ENCODE measurements at places on chromosomes 7 and 10.
A peak's percentile ranks its signal among the peaks of the same experiment; 100 is the strongest.

DNA sequence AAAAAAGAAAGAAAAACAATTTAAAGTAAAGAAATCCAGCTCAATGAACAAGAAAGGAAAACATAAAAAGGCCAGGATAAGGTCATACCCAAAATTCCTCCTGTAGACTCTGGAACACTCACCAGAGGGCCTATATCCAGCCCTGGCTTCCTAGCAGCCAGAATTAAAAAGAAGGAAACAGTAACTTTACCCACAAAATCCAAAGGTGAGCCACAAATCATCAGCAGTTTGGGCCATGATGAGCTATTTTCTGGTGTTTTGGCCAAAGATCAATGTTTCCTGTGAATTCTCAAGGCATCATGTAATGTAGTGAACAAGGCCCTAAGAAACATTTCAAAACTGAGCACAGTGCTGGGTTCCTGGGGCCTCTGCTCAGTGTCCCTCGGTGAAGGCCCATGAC is 87.8 kb downstream of the LARP4B start:
- DNase-seq: no peak

DNA sequence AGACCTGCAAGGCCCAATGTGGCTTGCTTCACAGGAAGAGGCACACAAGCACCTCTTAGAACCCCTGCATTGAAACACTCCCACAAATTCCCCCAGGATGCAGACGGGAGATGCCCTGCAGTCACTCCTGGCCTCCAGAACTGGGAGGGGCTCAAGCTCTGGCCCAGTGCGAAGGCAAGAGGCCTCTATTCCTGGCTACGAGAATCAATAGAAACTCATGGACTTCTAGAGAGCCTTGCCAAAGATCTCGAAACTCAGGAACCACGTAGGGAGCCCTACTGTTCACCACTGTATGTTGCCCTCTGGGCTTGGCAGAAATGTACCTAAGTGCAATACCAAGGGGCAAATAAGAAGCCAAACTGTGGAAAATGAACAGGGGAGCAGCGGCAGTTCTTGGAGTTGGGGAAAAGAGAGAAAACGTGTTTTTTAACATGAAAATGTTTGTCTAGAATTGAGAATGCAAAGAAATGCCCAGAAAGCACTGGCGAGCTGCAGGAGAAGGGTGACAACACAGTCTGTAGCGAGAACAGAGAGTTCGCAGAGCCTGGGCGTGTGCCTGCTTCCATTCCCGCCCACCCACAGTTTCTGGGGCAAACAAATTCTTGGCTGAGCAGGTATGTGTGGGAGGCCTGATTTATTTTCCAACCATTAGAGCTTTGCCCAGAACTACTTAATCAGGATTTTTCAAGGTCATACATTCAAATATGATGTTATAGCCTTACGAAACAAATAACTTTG is 260.5 kb upstream of the KLF14 start:
- no peak for DNase-seq

- no peak for DNase-seq
Observed at GRCh38 chr7:136134503-136134902, 157.3 kb upstream of the MTPN start.

DNA sequence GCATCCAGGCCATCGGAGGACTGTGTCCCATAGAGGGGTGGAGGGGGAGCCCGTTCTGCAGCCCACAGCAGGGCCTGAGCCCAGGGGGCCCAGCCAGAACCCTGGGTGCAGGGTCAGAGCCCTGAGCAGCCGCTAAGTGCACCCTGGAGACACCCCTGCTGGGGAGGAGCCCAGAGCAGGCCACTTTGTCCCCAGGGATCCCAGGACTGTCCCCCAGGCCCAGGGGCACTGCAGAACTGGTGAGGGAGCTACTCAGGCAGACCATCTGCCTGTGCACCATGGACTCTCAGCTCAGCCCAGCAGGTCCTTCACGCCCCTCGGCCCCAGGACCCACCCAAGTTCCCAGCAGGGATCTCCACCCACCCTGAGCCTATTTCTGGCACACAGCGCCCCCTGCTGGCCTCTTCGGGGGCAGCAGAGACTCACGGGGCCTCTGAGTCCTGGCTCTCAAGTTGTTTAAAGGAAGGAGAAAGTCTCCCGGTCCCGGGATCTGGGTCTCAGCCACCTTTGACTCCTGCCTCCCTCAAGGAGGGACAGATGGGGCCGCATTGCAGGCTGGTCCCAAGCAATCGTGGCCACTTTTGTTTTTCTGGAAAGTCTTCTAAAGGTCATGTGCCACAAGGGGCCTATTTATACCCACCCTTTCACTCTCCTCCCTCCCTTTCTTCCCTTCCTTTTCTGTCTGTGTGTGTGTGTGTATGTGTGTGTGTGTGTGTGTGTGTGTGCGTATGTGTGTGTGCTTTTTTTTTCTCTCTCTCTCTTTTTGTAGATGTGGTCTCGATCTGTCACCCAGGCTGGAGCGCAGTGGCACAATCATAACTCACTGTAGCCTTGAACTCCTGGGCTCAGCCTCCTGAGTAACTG is 90.3 kb downstream of the MYL10 start:
- peak; percentile 55 for DNase-seq

- no peak for DNase-seq
Observed at GRCh38 chr10:11082526-11082925, 64.9 kb downstream of the CELF2 start.

- DNase-seq: no peak
Observed at GRCh38 chr10:110700947-110701616, 56.9 kb downstream of the RBM20 start.

DNA sequence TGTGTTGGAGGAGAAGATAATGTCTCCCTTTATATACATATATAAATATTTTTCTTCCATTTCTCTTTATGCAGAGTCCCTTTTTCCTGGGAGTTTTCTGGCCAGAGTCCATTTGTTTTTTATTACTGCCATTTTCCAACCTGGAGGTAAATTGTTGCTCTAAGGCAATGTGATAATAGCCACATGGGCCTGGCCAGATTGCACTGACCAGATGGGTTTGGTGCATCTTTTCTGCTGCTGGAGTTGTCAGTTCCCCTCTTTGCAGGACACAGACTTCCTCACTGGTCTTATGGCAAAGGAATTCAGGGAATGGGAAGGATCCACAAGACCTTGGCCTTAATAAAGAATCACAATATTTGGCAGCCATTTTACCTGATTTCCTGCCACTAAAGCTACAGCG is 254.9 kb downstream of the SORCS3 start:
- DNase-seq: no peak

DNA sequence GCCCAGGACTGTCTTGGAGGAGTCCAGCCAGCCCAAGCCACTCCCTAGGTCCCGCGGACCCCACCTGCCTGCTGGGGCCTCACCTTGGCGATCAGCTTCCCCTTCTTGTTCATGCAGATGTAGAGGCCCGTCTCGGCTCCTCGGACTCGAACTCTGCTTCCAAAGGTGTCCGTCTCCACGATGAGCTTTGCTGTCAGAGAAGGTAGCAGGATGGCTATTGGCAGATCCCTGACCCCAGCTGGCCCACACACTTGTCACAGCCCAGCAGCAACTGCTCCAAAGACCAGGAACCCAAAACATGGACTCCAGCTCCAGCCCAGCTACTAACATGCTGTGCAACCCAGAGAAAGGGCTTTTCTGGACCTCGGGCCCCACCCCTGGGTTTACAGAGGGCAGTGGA is 4.5 kb downstream of the FGF8 start:
- no peak for DNase-seq

- no peak for DNase-seq
Observed at GRCh38 chr10:8404721-8405120, 350.2 kb downstream of the GATA3 start.

DNA sequence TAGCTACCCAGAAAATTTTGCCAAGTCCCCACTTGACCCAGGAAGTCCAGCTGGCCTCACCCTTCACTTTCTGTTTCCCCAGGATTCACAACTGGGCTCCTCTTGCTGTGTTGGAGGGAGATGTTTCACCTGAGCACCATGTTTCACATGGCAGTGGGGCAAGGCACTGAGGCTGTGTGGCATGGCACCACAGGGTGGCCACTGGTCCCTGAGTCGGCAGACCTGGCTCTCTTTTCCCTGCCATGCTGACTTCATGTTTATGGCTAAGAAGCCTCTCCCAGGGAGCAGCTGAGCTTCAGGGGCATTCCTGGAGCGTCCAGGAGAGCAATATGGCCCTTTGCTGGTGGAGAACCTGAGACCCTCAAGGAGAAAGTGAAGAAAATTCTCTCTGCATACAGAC is 266.9 kb downstream of the RPS24 start:
- no peak for DNase-seq

DNA sequence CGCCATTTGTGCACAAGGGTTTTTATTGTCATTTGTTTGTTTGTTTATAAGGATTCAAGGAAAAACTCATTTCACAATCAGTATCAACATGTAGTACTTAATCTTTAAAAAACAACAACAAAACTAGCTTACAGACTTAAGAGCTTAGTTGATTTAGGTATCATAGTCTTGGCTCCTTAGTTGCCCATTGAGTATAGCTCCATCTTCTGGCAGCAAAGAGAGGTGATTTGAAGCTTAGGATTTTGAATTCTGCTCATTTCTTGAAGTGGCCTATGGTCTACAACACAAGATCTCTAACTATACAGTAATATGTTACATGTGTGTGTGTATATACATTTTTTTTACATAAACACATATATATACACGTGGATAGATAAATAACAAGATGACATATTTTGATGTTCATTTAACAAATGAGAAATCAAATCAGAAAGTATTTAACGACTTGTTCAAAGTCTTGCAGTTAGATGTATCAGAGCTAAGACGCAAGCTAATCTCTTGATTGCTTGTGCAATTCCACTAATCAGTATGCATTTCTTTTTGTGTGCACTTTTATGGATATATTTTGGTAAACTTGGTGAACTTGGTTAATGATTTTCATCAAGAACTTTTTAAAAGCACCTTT is 307.3 kb downstream of the CAMK1D start:
- DNase-seq: peak; percentile 70

- DNase-seq: no peak
Observed at GRCh38 chr7:88399696-88400240, 93.1 kb upstream of the STEAP4 start.

Measured in hematopoietic multipotent progenitor cell treated with erythropoietin and hydrocortisone succinate and interleukin-3 and kit ligand, for 15 days (in vitro differentiated cells).